Body of pancreas (tissue), 4 donors: ENCODE measurements at places on chromosomes 12 and 14. TPM values are rescaled to one million over a fixed set of nuclear protein-coding genes. Genes with fewer than 3 reads are reported as not detected.

FAM181A gene
- total RNA-seq = not detected

CLEC1B gene
- not detected for total RNA-seq

FGF23 gene
- not detected for total RNA-seq

TMPRSS12 gene
- total RNA-seq = not detected

TRHDE gene
- total RNA-seq = 73.2 TPM

DNAJC22 gene
- 7.3 TPM for total RNA-seq

POLE2 gene
- total RNA-seq = not detected

OR6C2 gene
- total RNA-seq = not detected

DTX1 gene
- 11.9 TPM for total RNA-seq

EIF2S3B gene
- 0.26 TPM for total RNA-seq

JPH4 gene
- total RNA-seq = 0.52 TPM

KRT86 gene
- 1.8 TPM for total RNA-seq

MGP gene
- total RNA-seq = 228 TPM

KRT78 gene
- total RNA-seq = not detected

PRIMA1 gene
- total RNA-seq = 0.26 TPM

CPNE6 gene
- total RNA-seq = not detected

ZNF385A gene
- 7.3 TPM for total RNA-seq

CPM gene
- 34.6 TPM for total RNA-seq

MSRB3 gene
- total RNA-seq = 14.5 TPM

COCH gene
- total RNA-seq = 9.6 TPM

CARMIL3 gene
- 0.99 TPM for total RNA-seq

PZP gene
- total RNA-seq = not detected

CCDC196 gene
- total RNA-seq = 3.4 TPM

CLEC4C gene
- not detected for total RNA-seq

RNASE9 gene
- not detected for total RNA-seq

TMEM233 gene
- total RNA-seq = not detected

SSTR1 gene
- 5.3 TPM for total RNA-seq

OR4K15 gene
- not detected for total RNA-seq

EPYC gene
- not detected for total RNA-seq

PLBD1 gene
- 4.6 TPM for total RNA-seq

FOS gene
- 412 TPM for total RNA-seq

RNASE2 gene
- not detected for total RNA-seq

SERPINA10 gene
- not detected for total RNA-seq

KLRD1 gene
- 0.78 TPM for total RNA-seq

NXPH4 gene
- 2.9 TPM for total RNA-seq

TBX3 gene
- 7.6 TPM for total RNA-seq

MORN3 gene
- not detected for total RNA-seq

PTPRR gene
- 0.78 TPM for total RNA-seq

TSPAN8 gene
- total RNA-seq = 44.1 TPM

DUSP6 gene
- total RNA-seq = 21.3 TPM

MYH7 gene
- total RNA-seq = 2.0 TPM

TEX22 gene
- not detected for total RNA-seq

NOXRED1 gene
- 0.52 TPM for total RNA-seq

KRT82 gene
- not detected for total RNA-seq

ALX1 gene
- not detected for total RNA-seq

KLRF1 gene
- total RNA-seq = not detected

GSC gene
- 1.0 TPM for total RNA-seq
